Breast epithelium (tissue), 4 donors: ENCODE measurements at places on chromosomes 5 and 9. TPM values are rescaled to one million over a fixed set of nuclear protein-coding genes. Genes with fewer than 3 reads are reported as not detected.

DNA sequence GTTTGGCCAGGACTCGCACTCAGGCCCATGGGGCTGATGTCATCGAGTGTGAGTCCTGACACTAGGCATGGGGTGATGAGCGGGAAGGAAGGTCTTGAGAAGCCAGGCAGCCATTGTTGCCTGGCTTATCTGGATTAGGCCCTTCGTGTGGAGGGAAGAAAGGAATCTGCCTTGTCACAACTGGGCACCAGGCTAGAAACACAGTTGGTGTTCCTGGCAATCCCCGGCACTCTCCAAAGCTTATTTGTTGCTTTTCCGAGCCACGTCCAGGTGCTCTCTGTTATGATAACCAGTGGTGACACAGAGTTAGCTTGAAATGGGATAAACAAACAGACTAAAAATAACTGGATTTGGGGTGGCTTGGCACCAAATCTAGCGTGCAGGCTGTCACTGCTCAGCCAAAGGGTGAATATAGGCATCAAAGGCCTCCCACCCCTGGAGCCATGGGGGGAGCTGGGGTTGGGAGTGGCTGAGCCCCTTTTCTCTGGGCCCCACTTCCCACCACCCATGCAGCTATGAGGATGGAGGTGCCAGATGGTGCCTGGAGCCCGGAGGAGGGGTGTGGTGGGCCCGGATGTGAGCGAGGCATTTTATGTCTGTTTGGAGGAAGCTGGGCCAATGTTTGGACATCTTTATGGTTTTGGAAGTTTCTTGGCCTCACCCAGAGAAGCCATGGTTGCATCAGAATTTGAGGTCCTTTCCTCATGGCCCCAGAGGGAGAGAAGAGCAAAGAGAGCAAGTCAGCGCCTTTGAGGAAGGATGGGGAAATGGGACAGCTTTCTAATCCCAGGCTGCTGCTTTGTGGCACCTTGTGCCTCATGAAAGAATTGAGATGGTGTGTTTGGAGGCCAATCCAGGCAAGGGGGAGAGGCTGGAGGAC is 98.0 kb upstream of the PITX1 start:
- H3K36me3 ChIP-seq = no peaks in the 10 kb centered on the region
- no peak for DNase-seq
- no peak overlapping the region for H3K27ac ChIP-seq

- no peaks in the 10 kb centered on the region for H3K27me3 ChIP-seq
- peaks cover 11% of the 10 kb centered on the region for H3K4me1 ChIP-seq
- H3K4me3 ChIP-seq = peak overlapping the region; percentile 97
- no peaks in the 10 kb centered on the region for H3K36me3 ChIP-seq
- peak overlapping the region; percentile 99 for H3K27ac ChIP-seq
Measured at GRCh38 chr9:86282979-86283535, 719 bp upstream of the ISCA1 start.

Gene OR13J1
- total RNA-seq = not detected

Gene MOB3B
- total RNA-seq = 12.8 TPM

- H3K4me1 ChIP-seq = no peaks in the 10 kb centered on the region
- H3K27ac ChIP-seq = no peak overlapping the region
Measured at GRCh38 chr5:33531824-33532223, 91.1 kb downstream of the TARS1 start.

DNA sequence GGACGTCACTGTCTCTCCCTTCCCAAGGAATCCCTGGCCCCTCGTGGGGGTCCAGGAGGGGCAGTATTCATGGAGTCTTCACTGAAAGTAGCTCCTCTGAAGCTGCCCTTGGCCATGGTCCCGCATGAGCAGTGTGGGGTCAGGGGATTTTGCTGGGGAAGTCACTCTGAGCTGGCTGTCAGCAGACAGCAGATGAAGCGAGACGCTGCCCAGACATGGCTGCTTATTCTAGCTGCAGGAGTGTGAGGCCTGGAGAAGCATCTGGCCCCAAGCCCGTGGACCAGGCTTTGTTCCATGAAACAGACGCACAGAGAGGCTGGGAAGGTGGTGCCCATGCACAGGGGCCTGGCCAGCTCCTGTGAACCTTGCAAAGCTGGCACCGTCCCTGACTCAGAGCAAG is 21.5 kb upstream of the ASS1 start:
- H3K4me3 ChIP-seq = no peak overlapping the region
- no peaks in the 10 kb centered on the region for H3K27me3 ChIP-seq
- DNase-seq = no peak
- no peaks in the 10 kb centered on the region for H3K36me3 ChIP-seq
- no peak overlapping the region for H3K27ac ChIP-seq

GRCh38 chr5:107869438-107870115 is 198.8 kb upstream of the EFNA5 start:
- no peaks in the 10 kb centered on the region for H3K4me1 ChIP-seq
- no peaks in the 10 kb centered on the region for H3K27me3 ChIP-seq
- no peak for DNase-seq
- no peak overlapping the region for H3K4me3 ChIP-seq
- no peak overlapping the region for H3K27ac ChIP-seq
- no peaks in the 10 kb centered on the region for H3K36me3 ChIP-seq

Gene DMRT3
- total RNA-seq = 0.29 TPM

- H3K36me3 ChIP-seq = no peaks in the 10 kb centered on the region
- H3K27ac ChIP-seq = peak overlapping the region; percentile 74
- no peak for DNase-seq
Measured at GRCh38 chr9:33101104-33101951, 24.9 kb upstream of the SMU1 start.

- H3K36me3 ChIP-seq = no peaks in the 10 kb centered on the region
- H3K4me1 ChIP-seq = no peaks in the 10 kb centered on the region
- H3K27me3 ChIP-seq = no peaks in the 10 kb centered on the region
- H3K27ac ChIP-seq = no peak overlapping the region
Measured at GRCh38 chr5:67338421-67338820, 141.8 kb upstream of the CD180 start.

Gene CDH18
- not detected for total RNA-seq

DNA sequence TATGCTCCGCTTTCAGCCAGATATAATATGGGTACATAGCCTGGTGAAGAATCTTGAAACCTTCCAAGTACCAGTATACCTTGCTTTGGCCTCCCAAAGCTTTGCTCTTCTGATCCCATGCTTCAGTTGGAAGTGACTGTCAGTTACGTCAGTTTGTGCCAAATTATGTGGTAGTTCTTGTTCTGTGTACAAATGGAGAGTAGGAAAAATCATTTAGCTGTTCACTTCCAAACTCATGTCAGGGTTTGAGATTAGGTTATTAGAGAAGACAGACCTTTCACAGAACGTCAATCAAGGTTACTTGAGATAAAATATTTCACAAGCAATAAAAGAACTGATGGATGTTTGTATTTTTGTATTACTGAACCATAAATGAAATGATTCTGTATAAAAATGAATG is 117.2 kb downstream of the NDUFS4 start:
- H3K27ac ChIP-seq = no peak overlapping the region
- H3K4me3 ChIP-seq = no peak overlapping the region
- no peaks in the 10 kb centered on the region for H3K27me3 ChIP-seq
- H3K4me1 ChIP-seq = no peaks in the 10 kb centered on the region
- DNase-seq = no peak

DNA sequence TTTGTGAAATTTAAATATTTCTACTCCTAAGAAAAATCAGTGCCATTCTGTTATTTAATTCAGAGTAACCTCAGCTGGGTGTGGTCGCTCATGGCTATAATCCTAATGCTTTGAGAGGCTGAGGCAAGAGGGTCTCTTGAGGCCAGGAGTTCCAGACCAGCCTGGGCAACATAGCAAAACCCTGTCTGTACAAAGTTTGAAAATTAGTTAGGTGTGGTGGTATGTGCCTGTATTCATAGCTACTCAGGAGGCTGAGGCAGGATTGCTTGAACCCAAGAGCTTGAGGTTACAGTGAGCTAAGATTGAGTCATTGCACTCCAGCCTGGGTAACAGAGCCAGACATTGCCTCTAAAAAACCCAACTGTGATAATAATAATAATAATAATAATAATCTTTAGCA is 44.8 kb upstream of the CNTLN start:
- no peak overlapping the region for H3K4me3 ChIP-seq
- no peak overlapping the region for H3K27ac ChIP-seq
- H3K27me3 ChIP-seq = no peaks in the 10 kb centered on the region
- no peaks in the 10 kb centered on the region for H3K36me3 ChIP-seq
- DNase-seq = no peak

Gene SUSD3
- total RNA-seq = 52.4 TPM

Gene PLPP7
- total RNA-seq = 9.3 TPM

Gene PCDHB3
- 3.4 TPM for total RNA-seq

GRCh38 chr5:172670005-172670402 is 28.9 kb downstream of the NEURL1B start:
- no peak overlapping the region for H3K27ac ChIP-seq
- no peak for DNase-seq
- no peak overlapping the region for H3K4me3 ChIP-seq
- H3K36me3 ChIP-seq = no peaks in the 10 kb centered on the region
- no peaks in the 10 kb centered on the region for H3K27me3 ChIP-seq

DNA sequence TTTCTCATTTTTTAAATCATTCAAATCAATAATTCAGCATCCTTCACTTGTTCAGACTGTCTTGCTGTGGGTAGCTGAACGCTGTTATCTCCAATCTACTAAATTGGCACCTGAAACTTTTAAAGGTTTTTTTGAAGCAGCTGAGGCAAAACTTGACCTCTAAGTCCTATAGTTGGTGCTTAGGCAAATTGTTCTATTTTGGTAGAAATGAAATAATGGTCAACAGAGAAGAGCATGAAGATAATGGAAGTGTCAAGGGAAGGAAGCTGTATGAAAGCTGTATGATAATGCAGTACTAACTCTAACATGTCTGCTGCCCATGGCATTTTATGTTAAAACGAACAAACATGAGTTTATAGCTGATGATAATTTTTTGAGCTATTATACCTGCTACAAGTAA is 138.0 kb downstream of the GDNF start:
- H3K27me3 ChIP-seq = no peaks in the 10 kb centered on the region
- no peaks in the 10 kb centered on the region for H3K36me3 ChIP-seq
- no peak for DNase-seq
- no peak overlapping the region for H3K27ac ChIP-seq
- H3K4me1 ChIP-seq = no peaks in the 10 kb centered on the region

DNA sequence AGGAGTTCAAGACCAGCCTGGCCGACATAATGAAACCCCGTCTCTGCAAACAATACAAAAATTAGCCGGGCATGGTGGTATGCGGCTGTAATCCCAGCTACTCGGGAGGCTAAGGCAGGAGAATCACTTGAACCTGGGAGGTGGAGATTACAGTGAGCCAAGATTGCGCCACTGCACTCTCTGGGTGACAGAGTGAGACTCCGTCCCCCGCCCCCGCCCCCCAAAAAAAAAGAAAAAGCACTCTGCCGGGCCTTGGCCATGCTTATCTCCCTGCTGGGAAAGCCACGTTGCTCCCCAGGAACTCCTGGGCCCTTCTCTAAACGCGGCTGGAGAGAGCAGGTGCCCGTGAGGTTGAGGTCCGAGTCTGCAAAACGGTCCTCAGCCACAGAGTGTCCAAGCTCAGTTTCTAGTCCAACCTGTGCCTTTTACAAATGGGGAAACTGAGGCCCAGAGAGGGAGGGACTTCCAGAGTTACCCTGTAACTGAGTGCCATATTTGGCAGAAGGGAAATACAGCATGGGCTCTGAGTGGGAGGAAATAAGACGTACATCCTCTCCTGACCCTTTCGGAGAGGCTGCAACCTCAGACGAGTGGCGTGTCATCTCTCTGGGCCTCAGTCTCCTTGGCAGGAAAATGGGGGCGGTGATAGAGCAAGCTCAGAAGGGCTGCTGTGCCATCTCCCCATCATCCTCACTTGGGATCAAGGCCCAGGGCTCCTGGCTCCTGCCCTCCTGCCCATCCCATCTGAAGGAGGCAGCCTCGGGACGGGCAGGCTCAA is 6.6 kb upstream of the PHYHD1 start:
- no peaks in the 10 kb centered on the region for H3K27me3 ChIP-seq
- DNase-seq = no peak

Gene GABRG2
- not detected for total RNA-seq

DNA sequence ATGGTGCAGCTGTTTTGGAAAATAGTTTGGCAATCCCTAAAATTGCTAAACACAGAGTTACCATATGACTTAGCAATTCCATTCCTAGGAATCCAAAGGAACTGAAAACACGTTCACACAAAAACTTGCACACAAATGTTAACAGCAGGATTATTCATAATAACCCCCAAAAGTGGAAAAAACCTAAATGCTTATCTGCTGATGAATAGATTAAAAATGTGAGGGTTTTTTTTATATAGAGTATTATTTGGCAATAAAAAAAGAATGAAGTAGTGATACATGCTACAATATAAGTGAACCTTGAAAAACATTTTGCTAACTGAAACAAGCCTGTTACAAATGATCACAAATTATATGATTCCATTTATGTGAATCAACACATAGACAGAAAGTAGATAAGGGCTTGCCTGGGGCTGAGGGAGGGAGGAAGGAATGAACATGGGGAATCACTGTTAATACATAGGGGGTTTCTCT is 45.1 kb upstream of the TRIO start:
- H3K27ac ChIP-seq = no peak overlapping the region
- H3K36me3 ChIP-seq = no peaks in the 10 kb centered on the region
- H3K27me3 ChIP-seq = no peaks in the 10 kb centered on the region

GRCh38 chr9:35920051-35920620 is 10.8 kb downstream of the SPAAR start:
- peaks cover 13% of the 10 kb centered on the region for H3K4me1 ChIP-seq
- peak overlapping the region; percentile 71 for H3K27ac ChIP-seq
- H3K27me3 ChIP-seq = no peaks in the 10 kb centered on the region
- DNase-seq = no peak
- no peak overlapping the region for H3K4me3 ChIP-seq

Gene PRDM9
- total RNA-seq = not detected

Gene CCNB1
- total RNA-seq = 5.6 TPM

- H3K27me3 ChIP-seq = no peaks in the 10 kb centered on the region
- no peaks in the 10 kb centered on the region for H3K36me3 ChIP-seq
- H3K27ac ChIP-seq = no peak overlapping the region
- no peaks in the 10 kb centered on the region for H3K4me1 ChIP-seq
- DNase-seq = no peak
- no peak overlapping the region for H3K4me3 ChIP-seq
Measured at GRCh38 chr5:6483880-6484382, 35.3 kb downstream of the UBE2QL1 start.

DNA sequence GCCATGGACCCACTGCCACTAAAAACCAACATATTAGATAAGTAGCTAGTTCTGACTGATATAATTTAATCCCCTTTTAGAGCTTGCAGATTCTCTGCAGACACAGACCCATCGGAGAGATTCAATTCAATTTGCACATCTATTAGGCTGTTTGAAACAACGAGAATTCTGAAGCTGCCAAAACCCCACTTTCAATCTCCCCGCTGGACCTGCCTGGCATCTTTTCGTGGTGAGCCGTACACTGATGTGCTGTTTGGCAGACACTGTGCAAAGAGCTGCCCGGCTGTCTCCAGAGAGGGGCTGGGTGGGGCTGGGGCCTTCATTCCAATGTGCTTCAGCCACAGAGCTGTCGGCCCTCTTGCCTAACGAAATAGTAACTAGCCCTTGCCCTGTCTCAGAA is 42.1 kb upstream of the FAM240B start:
- DNase-seq = no peak
- H3K27ac ChIP-seq = no peak overlapping the region
- no peak overlapping the region for H3K4me3 ChIP-seq
- H3K27me3 ChIP-seq = no peaks in the 10 kb centered on the region
- no peaks in the 10 kb centered on the region for H3K36me3 ChIP-seq
- H3K4me1 ChIP-seq = no peaks in the 10 kb centered on the region
